ENCODE measurements at places on chromosomes 1 and 21.

GRCh38 chr1:31919591-31919990 lies 18.6 kb downstream of the PTP4A2 start:
- no peak for ATAC-seq

- no peak for ATAC-seq
Measured at GRCh38 chr1:233689017-233689747, 75.3 kb downstream of the KCNK1 start.

- no peak for ATAC-seq
Measured at GRCh38 chr1:84724128-84724860, 34.0 kb upstream of the SSX2IP start.

- ATAC-seq, result no peak
Measured at GRCh38 chr1:92822879-92823278, 9.0 kb upstream of the RPL5 start.

DNA sequence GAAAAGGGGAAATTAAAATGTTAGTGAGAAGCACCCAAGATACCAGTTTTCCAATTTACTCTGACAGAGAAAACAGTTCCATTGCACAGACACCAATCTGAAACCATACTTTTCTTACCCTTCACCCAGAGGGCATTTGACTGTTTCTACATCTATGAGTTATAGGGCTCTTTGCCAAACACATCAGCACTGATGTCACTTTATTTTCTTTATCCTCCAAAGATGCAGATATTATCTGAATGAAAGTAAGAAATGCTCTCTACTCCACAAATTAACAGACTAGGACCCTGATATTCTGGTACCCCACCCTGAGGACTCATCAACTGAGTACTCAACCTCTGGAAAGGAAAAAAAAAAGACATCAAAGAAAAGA lies 24.2 kb upstream of the PEX19 start:
- no peak for ATAC-seq

DNA sequence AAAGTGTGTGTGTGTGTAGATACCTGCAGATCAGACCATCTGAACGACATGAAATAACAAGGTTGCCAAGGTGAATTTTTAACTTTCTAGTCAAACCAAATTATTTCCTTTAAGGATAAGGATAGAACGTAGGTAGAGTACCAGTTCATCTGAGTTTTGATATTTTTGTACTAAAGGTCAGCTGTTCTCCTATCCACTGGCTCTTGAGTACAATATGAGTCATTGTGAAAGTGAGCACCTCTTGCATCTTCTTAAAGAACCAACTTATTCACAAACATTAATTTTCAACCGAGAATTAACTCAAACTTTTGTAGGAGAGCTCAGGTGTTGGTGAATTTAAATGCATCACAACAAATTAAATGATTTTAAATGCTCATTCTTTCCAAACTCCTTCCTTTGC lies 71.5 kb downstream of the IFI44 start:
- no peak for ATAC-seq

- no peak for ATAC-seq
Measured at GRCh38 chr1:55478742-55479141, 263.6 kb upstream of the USP24 start.

- no peak for ATAC-seq
Measured at GRCh38 chr21:32889596-32889995, 118.0 kb upstream of the PAXBP1 start.

- ATAC-seq, result peak; percentile 46
Measured at GRCh38 chr1:200856716-200857357, 15.9 kb upstream of the GPR25 start.

DNA sequence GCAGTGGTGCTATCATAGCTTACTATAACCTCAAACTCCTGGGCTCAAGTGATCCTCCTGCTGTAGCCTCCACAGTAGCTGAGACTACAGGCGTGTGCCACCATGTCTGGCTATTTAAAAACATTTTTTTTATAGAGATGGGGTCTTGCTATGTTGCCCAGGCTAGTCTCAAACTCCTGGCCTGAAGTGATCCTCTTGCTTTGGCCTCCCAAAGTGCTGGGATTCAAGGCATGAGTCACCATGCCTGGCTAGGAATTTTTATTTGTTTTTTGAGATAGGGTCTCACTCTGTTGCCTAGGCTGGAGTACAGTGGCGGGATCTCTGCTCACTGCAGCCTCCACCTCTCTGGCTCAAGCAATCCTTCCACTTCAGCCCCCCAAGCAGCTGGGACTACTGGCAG lies 8.8 kb upstream of the RABGAP1L start:
- ATAC-seq, result no peak

DNA sequence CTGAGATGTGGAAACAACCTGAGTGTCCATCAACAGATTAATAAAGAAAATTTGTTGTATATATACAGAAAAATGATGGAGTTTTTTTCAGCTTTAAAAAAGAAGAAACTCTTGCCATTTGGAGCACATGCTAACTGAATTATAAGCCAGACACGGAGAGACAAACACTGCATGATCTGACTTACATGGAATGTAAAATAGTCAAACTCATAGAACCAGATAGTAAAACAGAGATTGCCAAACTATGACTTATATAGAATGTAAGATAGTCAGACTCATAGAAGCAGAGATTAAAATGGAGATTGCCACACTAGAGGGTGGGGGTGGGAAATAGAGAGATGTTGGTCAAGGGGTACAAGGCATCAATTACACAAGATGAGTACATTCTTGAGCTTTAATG lies 1786.6 kb downstream of the PLA2G4A start:
- ATAC-seq, result no peak

GRCh38 chr1:179976970-179977651 lies 22.5 kb downstream of the CEP350 start:
- no peak for ATAC-seq

GRCh38 chr21:45923146-45923545 lies 58.4 kb upstream of the COL6A1 start:
- ATAC-seq, result peak; percentile 38

DNA sequence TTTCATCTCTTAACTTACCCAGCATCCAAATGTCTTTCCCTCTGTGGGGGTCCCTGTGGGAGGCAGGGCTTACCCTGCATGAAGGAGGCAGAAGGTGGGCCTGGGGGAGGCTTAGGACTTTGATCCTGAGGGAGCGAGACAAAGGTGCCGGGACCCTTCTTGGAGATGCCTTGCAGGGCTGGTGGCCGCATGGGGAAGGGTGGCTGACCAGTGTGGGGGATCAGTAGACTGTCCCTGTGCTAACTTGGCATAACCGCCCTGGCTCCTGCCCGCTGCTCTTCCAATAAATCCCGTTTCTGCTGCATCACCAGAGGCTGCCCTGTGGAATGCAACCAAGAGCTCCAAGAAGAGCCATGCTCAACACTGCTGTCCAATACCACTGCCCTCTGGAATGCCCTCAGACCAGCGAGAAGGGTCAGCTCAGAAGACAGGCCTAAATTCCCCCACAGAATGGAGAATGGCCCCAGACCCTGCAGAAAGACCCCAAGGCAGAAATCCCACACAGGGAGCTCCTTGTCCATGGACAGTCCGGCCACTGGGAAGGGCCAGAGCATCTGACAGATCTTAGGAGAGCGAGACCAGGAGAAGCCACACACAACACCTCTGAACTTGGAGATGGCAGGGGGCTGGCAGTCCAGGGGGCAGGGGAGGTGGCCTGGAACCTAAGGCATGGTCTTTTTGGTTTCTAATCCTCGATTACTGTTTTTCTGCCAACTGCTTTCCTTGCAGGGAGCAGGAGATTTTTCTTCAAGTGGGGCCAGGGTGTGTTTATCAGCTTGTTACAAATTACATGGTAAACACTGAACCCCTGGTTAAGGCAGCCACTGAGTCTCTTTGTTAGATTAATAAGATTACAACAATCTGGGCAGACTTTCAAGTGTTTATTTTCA lies 46.7 kb upstream of the DMRTB1 start:
- no peak for ATAC-seq

GRCh38 chr1:237556911-237557310 lies 333.8 kb downstream of the ZP4 start:
- no peak for ATAC-seq

- peak; percentile 53 for ATAC-seq
Measured at GRCh38 chr1:19477284-19478249, 7.8 kb downstream of the CAPZB start.

DNA sequence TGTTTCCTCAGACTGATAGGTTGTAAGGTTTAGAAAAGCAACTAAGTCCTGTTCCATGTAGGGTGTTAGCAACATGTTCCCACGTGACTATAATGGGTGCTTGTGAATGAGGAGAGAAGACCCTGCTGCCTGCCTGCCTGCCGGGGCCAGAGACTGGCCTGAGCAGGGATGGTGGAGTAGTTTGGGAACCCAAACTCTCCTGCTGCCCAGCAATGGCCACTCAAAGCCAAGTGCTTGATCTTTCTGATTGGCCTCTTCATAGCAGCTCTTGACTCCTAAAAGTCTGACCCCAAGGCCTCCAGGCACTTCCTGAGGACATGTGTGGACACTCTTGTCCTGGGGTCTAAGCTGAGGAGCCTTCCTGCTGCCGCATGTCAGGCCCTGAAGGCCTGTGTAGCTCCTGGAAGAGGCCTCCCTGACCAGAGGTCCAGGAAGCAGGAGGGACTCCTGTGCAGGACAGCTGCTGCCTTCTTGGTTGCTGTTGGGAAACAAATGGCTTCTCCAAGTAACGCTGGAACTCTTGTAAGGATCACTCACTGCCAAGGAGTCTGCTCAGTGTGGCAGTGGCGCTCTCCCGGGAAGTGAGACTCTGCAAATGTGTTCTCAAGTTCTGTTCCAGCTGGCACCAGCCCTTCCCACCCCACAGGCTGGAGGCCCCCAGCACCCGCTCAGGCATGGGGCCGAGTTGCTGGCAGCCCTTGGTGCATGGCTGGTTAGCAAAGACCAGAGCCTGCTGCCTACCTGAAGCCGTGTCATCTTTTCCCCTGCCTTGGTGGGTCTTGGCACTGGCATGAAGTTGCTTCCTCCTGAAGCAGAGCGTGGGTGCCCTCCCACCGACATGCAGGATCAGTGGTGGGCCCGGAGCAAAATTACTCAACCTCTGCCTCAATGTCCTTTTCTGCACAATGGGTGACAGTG lies 35.5 kb downstream of the MAN1C1 start:
- ATAC-seq, result no peak

DNA sequence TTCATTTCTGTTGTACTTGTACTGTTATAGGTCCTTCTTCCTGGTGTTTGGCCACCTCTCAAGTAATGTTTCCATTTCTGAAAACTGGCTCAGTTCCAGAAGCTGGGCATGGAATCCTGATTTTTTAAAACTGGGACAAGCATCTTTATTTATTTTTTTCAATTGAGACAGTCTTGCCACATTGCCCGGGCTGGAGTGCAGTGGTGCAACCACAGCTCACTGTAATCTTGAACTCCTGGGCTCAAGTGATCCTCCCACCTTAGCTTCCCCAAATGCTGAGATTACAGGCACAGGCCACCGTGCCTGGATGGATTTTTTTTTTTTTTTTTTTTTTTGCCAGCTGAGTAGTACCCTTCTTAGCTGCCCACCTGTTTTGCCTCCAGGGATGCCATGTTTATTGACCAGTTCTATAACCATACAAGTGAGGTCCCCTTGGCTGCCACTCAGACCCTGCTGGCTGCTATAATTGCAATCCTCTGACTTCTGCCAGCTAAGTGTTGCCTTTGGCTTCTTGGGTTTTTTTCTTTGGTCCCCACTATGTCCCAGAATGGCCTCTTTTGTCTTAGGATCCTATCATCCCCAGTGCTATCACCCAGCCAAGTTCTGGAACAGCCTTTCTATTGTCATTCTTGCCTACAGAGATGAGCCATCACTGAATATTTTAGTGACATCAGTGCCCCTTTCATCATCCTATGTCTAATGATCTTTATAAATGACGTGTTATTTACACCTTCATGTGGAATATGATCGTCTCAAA lies 3.9 kb upstream of the DIP2A start:
- no peak for ATAC-seq

DNA sequence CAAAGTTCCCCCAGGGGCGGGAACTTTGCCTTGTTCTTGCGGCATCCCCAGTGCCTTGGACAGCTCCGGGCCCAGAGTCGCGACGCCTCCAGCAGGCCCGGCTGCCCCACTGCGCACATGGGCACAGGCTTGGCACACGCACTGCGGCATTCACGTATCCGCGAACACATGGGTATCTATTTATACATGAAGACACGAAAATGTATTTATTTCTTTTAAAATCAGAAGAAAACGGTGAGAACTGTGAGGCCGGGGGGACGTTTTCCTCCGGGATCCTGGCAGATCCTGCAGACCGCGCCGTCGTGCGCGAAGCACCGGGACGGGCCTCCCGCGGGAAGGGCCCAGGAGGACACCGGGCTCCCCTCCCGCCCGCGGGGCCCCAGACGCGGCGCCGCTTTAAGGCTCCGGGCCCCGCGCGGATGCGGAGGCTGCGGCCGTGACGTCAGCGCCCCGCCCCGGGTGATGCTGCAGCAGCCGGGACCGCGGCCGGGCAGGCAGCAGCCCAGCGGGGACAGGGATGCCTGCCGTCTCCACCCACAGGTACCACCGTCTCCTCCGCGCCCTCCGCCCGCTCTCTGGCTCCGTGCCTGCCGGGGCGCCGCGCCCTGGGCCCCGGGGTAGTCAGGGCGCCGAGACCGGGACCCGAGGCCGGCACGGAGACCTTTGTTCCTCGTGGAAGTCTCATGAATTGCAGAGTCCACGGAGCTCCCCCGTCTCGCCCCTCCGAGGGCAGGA lies at the start of gene SLC45A1:
TSS of gene SLC45A1 (plus strand) at position 468 of the 735 bp plus-strand sequence. CDS start 6,216 bp downstream, outside the sequence.
- peak; percentile 95 for ATAC-seq

DNA sequence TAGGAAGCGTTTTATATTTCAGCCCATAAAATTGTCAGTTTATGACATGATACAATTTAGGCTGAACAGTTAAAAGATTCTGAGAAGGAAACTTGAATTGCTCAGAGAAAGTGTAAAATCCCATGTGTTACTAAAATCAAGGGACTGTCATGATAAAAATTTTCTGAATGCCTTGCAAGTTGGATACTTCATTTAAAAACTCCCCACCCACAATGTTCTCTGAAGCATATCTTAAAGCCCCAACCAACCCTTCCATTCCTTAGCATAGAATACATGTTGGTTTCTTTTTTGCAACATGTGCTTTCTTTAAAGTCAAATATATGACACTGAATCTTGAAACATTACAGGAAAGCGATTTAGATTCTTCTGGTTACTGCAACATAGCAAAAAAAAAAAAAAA lies 97.4 kb downstream of the MRPL39 start:
- peak; percentile 85 for ATAC-seq

- ATAC-seq, result no peak
Measured at GRCh38 chr1:59230622-59231021, 66.3 kb upstream of the FGGY start.

DNA sequence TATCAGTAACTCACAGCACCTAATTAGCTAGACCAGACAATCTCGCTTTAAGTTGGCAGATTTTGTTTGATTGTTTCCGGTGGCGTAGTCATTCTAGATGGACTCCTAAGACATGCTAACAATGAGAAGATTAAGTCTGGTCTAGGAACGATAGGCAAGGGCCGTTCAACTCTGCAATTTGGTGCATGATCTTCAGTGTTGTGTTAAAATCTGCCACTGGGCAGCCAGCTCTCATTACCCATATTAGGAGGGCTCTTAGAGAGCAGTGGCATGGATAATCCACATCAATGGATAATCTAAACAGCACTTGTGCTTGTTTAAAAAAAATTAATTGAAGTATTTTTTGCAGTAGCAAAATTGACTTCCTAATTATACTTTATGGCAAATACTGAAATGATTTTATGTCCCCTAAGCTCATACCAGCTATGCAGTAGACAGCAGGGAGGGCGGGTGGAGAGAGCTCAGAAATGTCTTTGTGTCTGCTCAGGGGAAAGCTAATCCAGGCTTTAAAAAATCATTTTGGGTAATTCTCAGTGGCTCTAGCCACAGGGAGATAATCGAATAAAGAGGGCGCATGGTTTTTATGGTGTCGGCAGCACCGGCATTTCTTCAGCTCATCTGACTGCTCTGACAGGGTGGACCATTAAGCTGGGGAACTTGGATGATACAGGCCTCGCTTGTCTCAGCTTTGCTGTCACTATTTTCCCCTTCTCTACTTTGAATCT lies 48.5 kb upstream of the IKBKE start:
- ATAC-seq, result no peak

- ATAC-seq, result peak; percentile 28
Measured at GRCh38 chr1:60228041-60228491, 154.5 kb upstream of the C1orf87 start.

- ATAC-seq, result no peak
Measured at GRCh38 chr1:194281376-194281775, 1095.0 kb upstream of the B3GALT2 start.
